ENCODE measurements at places on chromosomes 13 and 19.

DNA sequence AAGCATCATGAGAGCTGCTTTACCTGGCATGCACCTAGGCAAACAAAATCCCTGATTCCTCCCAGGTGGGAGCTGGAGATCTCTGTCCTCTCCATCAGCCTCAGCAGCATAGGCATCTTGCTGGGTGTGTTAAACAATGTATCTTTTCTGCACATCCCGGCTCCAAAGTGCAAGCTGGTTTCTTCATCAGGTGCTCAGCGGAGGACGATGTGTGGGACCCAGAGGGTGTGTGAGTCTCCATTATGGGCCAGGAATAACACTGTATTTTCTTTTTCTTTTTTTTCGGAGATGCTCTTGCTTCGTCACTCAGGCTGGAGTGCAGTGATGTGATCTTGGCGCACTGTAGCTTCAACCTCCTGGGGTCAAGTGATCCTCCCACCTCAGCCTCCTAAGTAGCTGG lies 9.9 kb downstream of the CNFN start:
- DNase-seq: no peak

DNA sequence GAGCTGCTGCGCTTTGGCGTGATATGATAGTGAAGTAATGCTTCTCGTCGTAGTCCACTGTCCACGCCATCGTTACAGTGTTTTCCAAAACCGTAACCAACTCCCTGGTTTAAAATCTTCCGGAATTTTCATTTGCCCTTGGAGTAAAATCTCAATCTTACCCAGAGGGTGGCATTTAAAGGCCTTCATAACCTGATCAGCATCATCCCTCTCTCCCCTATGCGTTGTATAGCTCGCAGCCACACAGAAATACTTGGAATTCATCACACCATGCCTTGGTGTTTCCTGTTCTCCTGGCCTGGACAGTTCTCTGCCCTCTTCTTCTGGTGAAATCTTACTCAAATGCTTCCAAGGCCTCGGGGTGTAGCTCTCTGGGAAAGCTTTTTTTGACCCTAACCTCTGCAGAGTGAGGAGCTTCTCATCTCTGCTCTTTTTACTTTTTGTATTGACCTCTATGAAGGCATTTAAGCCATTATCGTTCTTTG lies 839 bp downstream of the MPHOSPH8 start:
- DNase-seq: no peak

DNA sequence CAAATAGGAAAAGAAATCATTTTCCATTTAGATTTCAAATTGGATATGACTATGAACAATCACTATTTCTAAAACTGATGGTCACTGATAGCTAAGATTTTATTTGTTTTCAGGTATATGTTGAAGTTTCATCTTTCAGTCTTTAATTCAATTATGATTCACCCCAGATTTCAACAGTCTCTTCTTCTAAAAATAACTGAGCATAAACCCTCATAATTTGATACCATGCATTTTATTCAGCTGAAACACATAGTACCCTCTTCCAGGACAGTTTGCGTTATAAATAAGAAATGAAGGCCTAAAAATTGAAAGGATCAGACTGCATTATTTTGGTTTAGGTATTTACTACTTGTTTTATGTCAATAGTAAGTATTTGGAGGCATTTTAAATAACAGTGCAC lies 428.5 kb upstream of the NBEA start:
- DNase-seq: no peak

DNA sequence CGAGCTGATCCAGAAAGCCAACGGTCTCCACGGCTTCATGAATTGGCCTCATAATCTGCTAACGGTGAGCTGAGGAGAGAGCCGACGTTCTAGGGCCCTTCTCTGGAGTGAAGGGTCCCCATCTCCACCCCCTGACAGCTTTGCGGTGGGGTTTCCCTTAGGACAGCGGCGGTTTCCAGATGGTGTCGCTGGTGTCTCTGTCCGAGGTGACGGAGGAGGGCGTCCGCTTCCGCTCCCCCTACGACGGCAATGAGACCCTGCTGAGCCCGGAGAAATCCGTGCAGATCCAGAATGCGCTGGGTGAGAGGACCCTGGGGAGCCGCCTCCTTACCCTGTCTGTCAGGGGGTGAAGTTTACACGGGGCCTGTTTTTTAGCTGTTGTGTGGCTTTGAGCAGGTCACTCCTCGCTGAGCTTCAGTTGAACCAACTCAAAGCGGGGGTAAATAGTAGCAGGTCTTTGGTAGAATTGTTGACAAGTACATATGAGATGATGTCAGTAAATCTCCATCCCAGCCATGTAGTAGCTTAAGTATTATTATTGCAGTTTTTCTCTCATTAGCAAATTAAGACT lies 801 bp downstream of the QTRT1 start:
- DNase-seq: no peak

DNA sequence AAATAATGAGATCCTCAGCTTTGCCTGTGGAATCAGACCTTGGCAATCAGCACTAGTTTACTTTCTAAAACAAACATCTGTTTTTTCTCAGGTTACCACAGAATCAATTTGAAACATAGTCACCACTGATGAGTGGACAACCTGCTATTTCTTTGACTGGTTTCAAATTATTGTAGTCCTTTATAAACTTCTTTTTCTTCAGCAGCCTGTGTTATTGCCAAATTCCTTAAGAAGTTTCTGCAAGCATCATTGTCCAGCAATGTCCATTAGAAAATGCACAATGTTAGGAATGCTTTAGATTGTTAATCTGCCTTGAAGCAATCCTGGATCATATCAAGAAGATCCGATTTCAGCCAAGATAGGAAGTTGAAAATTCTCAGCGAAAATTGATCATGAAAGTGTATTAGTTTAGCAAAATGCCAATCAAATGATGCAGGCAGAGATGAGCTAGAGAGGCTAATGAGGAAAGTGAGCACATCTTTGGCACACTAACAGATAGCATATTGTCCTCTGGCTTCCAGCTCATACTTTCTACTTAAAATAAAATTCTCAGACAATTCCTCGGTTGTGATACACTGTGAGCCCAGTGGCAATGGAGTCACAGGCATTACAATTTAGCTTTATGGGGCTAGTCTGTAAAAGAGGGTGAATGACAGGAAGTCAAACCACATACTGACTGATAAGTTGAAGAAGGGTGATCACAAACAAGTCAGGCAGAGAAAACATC lies 270.6 kb downstream of the SLITRK6 start:
- no peak for DNase-seq

GRCh38 chr13:48879432-48879831 lies 96.3 kb upstream of the FNDC3A start:
- no peak for DNase-seq

GRCh38 chr13:114315074-114315785 lies 927 bp downstream of the CHAMP1 start:
- DNase-seq: no peak

- no peak for DNase-seq
Measured at GRCh38 chr19:41376998-41377365, 649 bp downstream of the TMEM91 start.

- no peak for DNase-seq
Measured at GRCh38 chr19:4019578-4019977, 12.0 kb downstream of the PIAS4 start.

DNA sequence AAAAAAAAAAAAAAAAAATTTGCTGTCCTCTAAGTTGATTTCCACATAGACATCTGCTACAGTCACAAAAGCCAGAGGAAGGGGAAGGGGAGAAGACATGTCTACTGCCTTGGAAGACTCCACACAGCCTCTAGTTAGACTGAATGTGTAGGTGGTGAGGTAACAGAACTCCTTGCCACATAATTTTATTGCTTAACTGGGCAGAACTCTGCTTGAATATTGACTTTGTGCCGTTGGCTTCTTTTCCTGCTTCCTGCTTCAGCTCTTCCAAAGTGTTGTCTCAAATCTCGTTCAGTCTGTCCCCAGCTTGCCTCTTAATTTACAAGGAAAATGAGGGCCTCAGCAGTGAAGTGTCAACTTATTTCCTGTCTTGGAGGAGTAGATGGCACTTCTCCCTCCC lies 37.1 kb downstream of the ESD start:
- no peak for DNase-seq

GRCh38 chr13:47932950-47933923 lies 67.8 kb downstream of the SUCLA2 start:
- DNase-seq: no peak

Data from effector CD4-positive, alpha-beta T cell (primary cell).